Fibroblast of gingiva (primary cell): ENCODE measurements at places on chromosomes 13 and 19.
A peak's percentile ranks its signal among the peaks of the same experiment; 100 is the strongest.

- peak; percentile 6 for DNase-seq
Measured at GRCh38 chr13:75437582-75438318, 44.2 kb downstream of the TBC1D4 start.

DNA sequence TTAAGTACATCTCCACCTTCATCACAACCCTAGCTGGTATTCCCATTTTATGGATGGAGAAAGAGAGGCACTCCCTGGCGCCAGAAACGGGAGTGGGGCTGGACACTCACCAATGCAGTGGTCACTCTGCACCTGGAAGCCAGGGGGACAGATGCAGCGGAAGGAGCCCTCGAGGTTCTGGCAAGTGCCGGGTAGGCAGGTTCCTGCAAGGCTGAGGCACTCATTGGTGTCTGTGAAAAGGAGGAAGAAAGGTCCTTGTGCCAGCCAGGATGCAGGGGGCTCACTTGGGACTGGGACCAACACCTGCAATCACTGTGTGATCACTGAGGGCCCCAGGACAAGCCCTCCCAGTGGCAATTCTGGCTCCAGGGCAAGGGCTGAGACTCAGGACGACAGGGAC, 41.8 kb downstream of the CCL25 start:
- DNase-seq: no peak

DNA sequence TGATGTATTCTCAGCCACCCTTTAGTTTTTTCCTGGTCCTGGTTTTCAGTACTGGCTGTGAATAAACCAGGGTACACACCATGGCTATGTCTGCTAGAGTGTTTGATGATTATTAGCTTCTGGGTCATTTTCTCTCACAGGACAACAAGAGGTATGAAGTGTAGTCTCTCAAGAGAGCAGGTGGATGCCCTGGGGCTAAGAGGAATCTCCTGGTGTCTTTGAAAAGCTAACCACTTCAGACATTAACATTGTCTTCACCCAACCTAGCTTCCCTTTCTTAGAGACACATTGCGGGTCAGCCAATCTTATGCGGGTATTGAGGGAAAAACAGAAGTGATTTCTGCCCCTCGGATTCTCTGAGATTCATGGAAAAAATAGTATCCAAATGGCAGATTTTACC, 1.6 kb downstream of the ZNF730 start:
- DNase-seq: no peak

DNA sequence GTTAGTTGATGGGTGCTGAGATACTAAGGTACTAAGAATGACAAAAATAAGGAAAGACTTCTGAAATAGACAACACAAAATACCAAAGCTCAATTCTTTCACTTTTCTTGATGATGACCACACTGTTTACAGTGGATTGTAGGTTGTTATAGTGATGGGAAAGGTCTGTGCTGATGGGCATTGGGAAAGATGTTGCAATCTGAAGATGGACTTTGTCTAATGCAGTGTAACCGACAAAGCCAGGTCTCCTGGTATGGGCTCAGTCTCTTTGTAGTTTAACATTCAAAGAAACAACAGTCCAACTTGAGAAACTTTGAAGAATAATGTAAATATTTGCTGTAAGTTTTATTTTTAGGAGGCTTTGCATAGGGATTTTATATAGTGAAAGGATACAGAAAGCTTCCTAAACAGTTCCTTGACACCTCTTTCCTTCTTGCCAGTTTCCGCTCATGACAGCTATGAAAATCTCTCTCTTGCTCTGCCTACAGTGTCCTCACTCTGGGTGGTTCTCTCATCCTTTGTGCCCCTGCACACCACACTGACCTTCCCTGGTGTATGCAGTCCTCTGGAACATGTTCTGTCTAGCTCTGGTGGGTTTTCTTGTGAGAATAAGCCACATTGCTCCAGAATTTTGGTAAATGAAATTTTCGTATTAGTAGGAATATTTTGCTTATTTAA, 172.2 kb downstream of the KCNRG start:
- DNase-seq: no peak

- peak; percentile 42 for DNase-seq
Measured at GRCh38 chr19:29806098-29806866, 5.5 kb upstream of the CCNE1 start.

GRCh38 chr13:80371840-80372509, 31.0 kb upstream of the SPRY2 start:
- no peak for DNase-seq

DNA sequence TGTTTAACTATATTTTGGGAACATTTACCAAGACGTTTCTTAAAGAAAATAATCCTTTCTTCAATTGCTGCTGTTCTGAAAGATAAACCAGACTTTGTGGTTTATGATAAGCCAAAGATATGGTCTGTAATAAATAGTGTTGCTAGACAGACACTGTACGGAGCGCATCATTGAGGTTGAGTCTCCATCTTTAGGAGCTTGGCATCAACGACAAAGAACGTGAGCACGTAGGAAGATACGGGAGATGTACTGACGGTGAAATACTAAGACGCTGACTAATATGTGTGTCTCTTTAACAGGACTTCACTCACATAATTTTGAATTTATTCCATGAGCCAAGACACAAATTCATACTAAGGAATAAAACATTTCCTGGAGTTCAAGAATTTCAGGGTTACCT, 16.2 kb downstream of the TEX29 start:
- DNase-seq: no peak

DNA sequence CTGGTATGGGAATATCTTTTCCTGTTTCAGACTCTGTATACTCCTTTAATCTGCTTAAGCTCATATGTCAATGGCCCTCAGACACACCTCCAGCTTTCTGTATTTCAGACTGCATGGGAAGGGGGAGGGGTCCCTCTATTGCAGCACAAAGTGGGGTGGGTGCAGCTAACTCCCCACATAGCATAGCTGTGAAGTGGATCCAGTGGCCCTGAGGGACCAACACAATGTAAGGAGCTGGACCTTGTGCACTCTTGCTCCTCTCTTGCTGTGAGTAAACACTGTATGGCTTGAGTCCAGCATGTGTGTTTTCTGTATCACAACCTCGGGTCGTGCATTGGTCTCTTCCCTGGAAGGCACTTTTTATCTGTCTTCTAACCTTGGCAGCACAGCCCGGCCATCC, 669.9 kb downstream of the PCDH9 start:
- no peak for DNase-seq

DNA sequence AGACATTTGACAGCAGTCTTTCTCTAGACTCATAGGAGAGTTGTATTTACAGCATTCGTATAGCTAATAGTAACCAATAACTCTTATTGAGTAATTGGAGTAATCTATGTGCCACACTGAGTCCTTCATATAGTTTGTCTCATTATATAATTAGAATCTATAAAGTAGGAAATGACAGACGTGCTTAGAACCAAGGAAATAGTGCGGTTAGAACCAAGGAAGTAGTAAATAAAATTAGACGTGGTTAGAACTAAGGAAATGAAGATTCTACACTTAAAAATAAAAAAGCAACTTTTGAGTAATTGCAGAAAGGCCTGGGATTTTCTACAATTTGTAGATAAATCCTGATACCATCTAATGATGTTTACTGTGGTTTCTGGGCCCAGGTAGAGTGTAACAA, 107.8 kb upstream of the TNFSF11 start:
- no peak for DNase-seq

GRCh38 chr19:45940515-45940805, 25.9 kb upstream of the NANOS2 start:
- no peak for DNase-seq

DNA sequence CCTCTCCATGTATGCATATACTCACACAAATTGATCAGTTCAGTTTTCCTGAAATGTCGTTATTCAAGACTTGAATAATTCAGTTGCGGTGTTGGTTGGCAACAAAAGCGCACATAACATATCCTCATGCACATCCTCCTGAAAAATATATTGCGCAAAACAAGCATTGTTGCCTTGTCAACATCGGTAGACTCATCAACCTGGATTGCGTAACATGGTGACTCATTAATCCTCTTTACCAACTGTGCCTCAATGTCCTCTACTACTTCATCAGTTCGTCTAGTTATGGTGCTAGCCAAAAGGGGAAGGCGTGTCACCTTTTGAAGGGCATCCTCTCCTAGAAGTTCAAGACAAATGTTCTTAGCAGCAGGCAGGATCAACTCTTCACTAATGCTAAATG, 357.7 kb downstream of the LMO7 start:
- no peak for DNase-seq

- DNase-seq: no peak
Measured at GRCh38 chr19:23561341-23561740, 125.7 kb downstream of the ZNF675 start.

DNA sequence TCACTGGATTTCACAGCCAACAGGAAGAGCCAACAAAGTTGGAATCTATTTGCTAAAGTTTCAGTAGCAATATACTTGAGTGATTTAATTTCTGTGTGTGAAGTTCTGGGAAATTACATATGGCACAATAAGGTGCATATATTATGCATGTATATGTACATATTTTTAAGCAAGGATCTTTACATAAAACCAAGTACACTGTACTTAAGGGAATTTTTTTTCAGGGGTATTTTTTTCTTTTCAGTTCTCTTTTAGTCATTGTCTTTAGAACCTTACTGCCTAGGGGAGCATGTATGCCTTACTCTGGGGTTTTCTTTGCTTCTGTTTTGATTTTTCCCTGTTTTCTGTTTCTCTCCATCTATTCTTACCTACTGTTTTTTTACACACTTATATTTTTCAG, 7.4 kb downstream of the RAP2A start:
- no peak for DNase-seq

GRCh38 chr19:34480971-34481841, at the start of gene WTIP:
TSS of gene WTIP (plus strand) at chr19:34481758. CDS start at chr19:34481975, 217 bp downstream.
- DNase-seq: peak; percentile 95

DNA sequence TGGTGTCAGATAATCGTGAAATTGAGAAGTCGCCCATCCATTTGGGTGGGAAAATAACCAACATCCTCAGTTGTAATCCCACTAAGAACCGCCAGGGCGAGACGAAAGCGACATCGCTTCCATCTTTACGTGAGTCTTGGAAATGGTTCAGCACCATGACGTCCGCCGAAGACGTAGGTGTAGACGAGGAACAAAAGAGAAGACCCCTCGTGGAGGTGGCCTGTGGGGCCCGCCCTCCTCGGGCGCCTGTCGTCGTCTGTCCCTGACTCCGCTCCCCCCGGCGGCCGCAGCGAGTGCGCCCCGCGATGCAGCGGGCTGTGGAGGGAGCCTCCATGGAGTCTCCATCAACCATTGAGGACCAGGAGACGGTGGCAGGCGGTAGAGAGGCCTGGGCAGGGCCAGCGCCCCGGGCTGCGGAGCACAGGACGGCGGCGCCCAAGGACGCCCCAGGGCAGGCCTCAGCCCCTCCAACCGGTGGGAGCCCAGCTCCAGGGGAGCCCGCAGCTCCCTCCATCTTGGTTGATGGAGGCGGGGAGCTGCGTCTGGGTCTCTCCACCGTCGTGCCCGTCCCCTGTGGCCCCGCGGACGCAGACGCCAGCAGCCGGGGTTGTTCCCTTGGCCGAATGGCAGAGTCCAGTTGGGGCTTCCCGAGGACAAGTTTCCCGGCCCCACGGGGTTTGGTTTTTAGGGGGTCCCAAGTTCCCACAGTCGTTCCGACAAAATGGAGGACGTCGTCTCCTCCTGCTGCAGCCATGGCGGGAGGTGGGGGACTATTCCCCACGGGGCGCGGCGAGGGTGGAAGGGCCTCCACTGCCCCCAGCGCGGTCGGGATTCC, 990 bp upstream of the ZMYM2 start:
- peak; percentile 70 for DNase-seq

DNA sequence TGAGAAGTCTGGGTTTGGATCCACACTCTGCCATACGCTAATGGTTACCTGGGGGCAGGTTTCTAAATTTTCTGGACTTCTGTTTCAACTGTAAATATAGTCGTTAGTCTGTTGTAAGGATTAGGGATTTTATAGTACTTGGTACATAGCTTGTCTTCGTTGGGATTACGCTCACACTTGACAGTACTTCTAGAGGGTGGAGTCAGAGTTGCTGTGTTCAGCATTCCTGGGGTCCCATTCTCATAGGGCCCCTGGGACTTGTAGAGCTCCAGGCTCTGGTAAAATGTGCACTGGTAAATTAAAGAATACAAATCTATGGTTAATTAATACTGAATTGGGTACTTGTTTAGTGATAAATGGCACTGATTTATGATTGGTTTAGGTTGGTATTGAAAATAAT, 45.2 kb downstream of the TPP2 start:
- no peak for DNase-seq

DNA sequence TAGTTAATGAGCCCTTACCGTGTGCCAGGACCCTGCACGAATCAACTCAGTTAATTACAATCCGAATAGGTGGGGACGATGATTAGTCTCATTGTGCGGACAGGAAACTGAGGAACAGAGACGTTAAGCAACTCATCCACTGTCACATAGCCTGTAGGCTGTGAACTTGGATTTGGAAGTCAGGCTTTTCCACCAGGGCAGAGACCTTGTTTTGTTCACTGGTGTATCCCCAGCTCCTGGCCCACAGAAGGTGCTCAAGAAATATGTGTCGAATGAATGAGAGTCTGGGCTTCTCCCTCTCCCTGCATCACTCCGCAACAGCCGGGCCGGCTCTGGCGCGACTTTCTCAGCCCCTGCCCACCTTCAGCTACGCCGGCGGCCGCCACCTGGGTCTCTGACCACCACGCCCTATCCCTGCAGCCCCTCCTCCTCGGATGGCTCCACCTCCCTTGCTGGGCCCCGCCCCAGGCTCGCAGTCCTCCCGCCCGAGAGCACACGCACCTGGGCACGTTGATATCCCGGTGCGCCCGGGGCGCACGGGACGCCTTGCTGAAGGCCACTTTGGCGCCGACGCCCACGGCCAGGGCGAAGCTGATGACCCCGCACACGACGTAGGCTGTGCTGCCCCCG, 1.3 kb downstream of the SHISA7 start:
- no peak for DNase-seq

DNA sequence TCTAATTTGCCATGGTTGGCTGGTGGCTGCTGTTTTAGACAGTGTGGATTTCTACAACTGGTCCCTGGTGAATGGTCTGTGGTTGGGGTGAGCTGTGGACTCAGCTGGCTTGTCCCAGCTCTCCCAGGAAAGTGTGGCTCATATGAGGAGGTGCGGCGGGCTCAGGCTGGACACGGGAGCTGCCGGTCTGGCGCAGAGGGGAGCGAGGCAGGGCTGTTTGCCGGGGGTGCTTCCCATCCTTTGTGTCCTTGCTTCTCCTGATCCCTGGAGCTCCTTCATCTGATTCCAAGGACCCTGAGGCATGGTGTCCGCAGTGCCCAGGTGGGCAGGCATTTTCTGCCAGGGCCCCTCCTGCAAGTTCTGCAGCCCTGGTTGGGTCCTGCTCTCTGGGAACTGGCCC, 104.9 kb downstream of the TEX29 start:
- DNase-seq: no peak

- peak; percentile 69 for DNase-seq
Measured at GRCh38 chr13:79659121-79659521, 178.2 kb downstream of the NDFIP2 start.

- no peak for DNase-seq
Measured at GRCh38 chr19:55325172-55325571, at the start of gene TMEM150B. TSS of gene TMEM150B (minus strand) at chr19:55325341. CDS start at chr19:55321036, 4,305 bp downstream.

GRCh38 chr13:91922969-91923592, 524.7 kb downstream of the GPC5 start:
- DNase-seq: no peak

GRCh38 chr19:7605490-7606222, 10.0 kb downstream of the CAMSAP3 start:
- DNase-seq: no peak
